ENCODE measurements at places on chromosomes 7 and 10.

DNA sequence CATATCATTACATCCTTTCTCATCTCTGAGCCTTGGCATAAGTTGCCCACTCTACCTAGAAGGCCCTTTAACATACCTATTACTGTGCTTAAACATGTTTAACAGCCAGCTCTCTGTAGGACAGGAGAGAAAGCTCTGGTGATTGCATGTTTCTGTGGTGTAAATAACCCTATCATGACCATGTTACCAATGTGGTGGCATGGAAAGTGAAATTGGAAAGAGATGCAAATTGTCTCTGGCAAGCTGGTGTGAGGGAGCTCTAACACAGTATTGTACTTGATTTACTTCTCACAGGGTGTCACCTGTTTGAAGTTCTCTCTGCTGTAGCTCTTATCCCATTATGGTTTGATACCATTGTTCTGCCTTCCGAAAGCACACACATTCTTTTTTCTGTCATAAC lies 231.8 kb upstream of the DKK1 start:
- no peak for DNase-seq

- DNase-seq: no peak
These were observed 95.5 kb downstream of the EBF3 start for GRCh38 chr10:129868449-129869035.

GRCh38 chr7:22447762-22448161 lies 52.2 kb downstream of the STEAP1B start:
- no peak for DNase-seq

DNA sequence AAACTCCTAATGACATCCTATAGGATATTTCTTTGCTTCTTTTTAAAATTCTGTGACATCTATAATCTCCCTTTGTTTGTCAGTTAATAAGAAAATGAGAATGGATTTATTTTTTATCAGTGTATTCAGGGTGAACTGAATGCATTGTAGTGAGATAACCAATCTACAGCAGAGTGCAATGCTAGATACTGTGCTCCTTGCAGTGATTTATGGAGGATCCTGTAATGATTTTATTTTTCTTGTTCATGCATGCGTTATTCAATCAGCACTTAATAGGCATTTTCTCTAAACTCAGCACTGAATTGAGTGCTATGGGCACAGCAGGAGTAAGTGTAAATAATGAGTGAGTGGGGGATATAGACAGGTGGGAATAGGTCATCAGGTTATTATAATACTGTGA lies 253.9 kb downstream of the CDK14 start:
- DNase-seq: no peak

- DNase-seq: no peak
These were observed 12.7 kb downstream of the HHEX start for GRCh38 chr10:92702301-92702916.

Data from GM12892 (cell line).